NCI-H2227 treated with DMSO at 0.1 percent for 48 hours (cell line): ENCODE measurements at places on chromosomes 1 and 21.

DNA sequence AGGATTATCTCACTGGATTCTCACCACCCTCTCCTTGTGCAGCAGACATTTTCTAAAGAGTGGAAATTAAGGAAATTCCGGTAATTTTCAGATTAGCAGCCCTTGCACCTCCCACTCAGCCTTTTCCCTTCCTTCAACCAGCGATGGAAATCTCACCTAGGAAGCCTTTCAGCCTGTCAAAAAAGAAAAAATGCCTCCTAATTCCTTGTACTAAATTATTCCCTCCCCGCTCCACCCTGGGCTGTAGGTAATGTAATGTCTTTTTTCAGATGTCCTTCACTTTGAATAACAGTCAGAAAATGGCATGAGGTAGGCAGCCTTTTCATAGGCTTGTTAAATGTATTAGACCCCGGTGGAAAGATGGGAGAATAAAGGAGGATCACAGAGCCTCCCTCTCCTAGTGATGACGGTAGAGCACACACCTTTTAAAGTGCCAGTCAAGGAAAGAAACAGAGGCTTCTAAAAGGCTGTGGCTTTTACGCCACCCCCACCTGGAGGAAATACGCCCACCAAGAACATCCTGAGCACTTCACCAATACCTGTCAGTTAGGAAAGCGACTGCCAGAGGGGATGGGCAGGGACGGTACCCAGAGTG is 62.8 kb upstream of the NEK2 start:
- no peak for DNase-seq

DNA sequence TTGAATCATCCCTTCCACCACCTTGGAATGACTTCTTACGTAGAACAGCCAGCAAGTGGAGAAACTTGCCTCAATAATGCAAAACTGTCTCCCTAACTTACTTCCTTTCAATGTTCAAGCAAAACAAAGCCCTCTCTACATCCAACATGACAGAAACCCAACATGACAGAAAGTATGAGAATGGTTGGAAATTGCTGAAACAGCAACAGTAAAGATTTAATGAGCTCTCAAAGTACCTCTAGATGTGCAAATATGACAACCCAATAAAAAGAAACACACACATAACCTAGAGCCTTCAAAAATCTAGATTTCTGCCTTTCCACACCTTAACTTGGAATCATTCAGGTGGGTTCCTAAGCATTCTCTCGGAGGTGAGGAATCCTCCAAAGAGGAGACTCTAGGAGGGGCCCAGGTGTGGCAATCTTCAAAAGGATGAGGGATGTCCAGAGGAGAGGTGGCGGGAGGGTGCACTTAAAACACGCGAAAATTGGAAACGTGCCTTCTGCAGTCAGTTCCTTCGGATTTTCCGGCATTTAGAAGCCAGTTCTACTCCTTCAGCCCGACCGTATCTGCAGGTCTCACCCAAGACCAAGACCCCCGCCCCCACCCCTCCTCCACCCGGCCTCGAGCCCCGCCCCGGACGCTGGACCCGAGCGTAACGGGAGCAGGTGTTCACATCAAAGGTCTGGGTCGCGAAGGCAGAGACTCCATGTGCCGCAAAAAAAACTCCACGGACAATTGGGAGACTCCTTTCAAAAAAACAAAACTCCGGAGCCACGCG is 996 bp upstream of the MGST3 start:
- no peak for DNase-seq

- no peak for DNase-seq
Measured at GRCh38 chr1:171738911-171739310, 3.0 kb downstream of the VAMP4 start.

GRCh38 chr1:162305969-162306368 is 70.7 kb downstream of the SPATA46 start:
- no peak for DNase-seq

- DNase-seq = peak; percentile 39
Measured at GRCh38 chr1:44511769-44512168, 106.7 kb downstream of the RNF220 start.

DNA sequence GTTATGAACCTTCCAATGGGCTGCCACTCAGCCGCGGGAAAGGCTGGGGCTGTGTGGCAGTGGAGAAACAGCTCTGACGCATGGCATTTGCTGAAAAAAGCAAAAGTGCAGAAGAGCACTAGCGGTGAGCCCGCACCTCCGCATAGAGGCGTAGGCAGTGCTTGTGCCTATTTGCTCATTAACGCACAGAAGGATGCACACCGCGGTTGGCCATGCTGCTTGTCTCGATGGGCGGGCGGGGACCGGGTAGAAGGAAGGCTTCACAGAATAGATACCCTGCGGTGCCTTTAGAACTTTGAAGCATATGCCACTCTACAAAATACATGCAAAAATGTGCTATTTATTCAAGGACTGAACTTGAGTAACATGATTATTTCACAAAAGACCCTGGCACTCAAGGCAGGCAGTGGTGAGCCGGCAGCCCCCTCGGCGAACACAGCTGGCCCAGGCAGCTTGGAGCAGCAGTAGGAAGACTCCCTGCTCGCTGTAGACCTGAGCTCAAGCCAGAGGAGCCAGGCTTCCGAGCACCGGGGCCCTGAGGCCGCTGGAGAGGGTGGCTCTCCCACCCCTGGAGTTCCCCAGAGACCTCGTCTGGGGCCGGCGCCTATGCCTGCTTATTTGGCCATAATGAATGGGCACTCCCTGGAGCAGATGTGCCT is 71.5 kb downstream of the SIK1 start:
- peak; percentile 48 for DNase-seq

DNA sequence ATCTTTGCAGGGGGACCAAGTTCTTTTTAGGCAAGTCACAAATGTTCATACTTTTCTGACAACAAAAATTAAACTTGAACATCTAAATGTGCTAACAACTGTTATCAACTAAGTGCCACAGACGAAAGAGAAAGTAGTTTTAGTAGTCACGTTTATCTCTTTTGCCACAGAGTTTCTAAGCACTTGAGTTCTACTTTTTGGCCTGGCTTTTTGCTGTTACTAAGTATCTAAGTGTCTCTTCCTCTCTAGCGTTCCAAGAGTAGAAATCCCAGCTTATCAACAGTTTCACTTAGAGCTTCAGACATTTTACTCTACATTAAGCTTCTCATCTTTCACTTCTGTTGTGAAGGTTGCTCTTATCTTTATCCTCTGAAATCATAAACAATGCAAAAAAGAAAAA is 34.2 kb downstream of the GATAD2B start:
- DNase-seq = no peak

GRCh38 chr1:235138821-235139220 is 10.2 kb upstream of the TOMM20 start:
- no peak for DNase-seq

- no peak for DNase-seq
Measured at GRCh38 chr1:237779356-237779755, 111.4 kb downstream of the ZP4 start.

- DNase-seq = no peak
Measured at GRCh38 chr1:105664495-105664894, 1392.0 kb upstream of the PRMT6 start.

DNA sequence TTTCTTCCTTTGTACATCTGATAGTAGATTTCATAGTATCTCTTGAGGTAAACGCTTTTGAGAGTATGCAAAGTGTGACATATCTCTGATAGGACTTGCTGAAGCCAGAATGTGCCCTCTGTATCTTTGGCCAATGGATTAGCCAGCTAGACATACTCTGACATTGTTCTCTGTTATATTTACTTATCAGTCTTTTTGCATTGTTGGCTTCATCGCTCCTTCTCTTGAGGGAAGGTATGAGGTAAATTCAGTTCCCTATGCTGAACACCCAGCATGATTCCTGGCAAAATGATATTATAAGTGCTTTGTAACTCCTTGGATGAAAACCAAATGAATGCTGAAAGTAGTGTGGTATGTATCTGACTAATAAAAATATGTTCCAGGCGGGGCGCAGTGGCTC is 163.2 kb upstream of the CACYBP start:
- DNase-seq = no peak

DNA sequence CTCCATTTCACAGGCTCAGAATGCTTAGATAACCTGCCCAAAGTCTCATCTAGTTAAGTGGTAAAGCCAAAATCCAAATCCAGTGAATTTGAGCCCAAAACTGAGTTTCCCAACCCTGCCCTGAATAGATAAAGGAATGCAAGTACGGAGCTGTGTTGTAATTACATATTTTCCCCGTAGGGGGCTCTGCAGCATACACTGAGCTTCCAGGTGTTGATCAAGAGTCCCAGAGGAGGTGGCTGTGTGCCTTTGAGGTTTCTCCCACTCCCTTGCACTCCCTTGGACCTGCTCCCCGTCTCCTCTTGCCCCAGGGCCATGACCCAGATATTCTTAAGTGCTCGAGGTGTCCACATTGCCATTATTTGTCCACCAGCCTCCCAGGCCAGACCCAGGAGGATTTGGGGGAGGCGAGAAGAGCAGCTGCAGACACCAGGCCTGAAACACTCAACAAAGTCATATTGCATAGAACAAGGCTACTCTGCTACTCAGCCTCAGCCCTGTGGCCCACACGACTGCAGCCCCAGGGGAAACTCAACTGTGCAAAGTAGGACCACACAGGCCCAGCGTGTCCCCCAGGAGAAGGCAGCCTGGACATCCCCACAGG is 18.4 kb upstream of the LY9 start:
- no peak for DNase-seq

GRCh38 chr1:48999321-48999720 is 222.6 kb upstream of the BEND5 start:
- no peak for DNase-seq

DNA sequence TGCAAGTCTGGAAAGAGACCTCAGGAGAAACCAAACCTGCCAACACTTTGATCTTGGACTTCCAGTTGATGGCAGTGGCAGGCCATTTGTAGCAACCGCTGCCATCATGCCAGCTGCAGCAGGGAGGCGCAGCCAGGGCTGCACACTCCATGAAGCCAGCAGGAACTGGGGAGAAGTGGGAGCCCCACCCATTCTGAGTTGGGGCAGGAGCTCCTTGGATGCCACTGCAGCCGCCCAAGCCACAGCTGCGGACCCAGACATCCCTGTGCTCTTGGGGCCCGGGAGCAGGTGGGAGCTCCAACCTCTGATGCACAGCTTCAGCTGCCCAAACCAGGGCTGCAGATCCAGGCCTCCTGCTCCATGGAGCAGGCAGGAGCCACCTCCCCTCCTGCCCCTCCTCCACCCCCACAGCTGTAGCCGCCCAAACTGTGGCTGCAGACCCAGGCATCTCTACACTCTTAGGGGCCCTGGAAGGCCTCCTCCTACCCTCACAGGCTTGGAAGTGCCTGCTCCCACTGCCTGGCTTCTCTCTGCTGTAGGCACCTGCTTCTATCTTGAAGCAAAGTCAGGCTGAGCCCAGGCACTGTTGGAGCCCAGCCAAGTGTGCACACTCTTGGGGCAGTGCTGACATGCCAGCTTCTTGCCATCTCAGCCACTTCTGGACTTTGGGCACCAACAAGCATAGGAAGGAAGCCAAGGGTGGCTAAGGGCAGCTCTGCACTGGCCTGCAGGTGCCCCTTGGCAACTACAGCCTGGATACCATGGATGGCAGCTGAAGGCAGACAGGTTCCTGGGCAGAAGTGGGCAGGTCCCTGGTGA is 20.0 kb upstream of the DISP1 start:
- no peak for DNase-seq

DNA sequence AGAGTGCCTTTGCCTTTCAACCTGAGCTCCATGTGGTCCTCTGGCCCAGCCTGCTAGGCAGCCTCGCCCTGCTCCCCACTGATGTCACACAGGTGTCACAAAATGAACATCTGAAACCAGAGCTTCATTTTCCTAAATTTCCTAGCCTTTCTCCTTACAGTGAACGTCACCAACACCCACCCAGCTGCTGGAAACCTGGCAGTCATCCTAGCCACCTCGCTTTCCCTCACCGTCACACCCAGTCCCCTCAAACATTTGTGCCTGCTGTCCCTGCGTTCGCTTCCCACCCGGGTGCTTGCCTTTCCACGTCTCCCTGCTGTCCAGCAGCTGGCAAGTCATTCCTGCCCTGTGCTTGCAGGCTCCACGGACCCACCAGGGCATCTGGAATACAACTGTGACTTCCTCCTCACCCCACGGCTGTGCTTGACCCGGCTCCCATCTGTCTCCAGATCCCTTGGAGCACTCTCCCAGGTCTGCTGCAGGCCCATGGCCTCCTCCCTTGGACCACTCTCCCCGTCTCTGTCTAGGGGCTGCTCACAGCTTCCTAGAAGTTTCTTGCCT is 23.5 kb downstream of the ADARB1 start:
- DNase-seq = no peak

- DNase-seq = no peak
Measured at GRCh38 chr1:101732261-101732660, 264.5 kb downstream of the OLFM3 start.

- no peak for DNase-seq
Measured at GRCh38 chr1:198500096-198500495, 40.4 kb downstream of the ATP6V1G3 start.

DNA sequence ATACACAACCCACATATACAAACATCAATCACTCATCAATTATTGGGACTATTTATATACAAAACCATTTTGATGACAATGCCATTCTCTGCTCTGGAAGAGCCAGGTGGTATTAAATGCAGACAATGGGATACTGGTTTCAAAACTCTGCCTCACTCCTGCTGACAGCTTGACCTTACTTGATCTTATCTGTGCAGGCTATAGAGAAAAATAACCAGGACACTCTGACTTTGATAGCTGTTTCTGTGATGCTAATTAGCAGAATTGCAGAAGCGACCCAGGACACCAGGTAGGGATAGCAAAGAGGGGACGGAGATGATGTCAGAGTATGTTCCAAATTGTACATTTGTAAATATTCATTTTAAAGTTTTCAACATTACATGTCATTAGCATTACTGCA is 89.5 kb downstream of the OLFM3 start:
- DNase-seq = no peak

GRCh38 chr1:216563087-216563486 is 139.8 kb upstream of the USH2A start:
- no peak for DNase-seq

- DNase-seq = no peak
Measured at GRCh38 chr1:6911974-6912373, 126.7 kb downstream of the CAMTA1 start.

- no peak for DNase-seq
Measured at GRCh38 chr21:41208376-41208763, 40.4 kb downstream of the BACE2 start.

- DNase-seq = no peak
Measured at GRCh38 chr1:3819771-3820200, 23.5 kb upstream of the LRRC47 start.

DNA sequence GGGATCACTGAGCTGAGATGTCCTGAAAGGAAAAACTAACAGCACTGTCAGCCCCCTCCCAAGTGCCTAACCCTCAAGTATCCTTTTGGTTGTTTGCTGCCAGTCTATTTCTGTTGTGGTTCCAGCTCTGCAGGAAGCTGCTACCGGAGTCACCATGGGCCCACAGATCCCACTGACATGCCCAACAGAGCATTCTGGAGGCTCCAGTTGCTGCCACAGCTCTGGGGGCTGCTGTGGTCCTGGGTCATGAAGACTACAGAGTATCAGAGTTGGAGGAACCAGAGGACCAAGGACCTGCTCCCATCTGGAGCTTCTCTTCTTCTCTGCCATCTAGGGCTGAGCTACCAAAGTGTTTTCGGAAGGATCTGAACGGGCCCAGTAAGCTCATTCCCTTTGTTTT is 910 bp downstream of the LCE3A start:
- DNase-seq = no peak

- DNase-seq = no peak
Measured at GRCh38 chr1:113922957-113923356, 6.2 kb upstream of the HIPK1 start.

- peak; percentile 75 for DNase-seq
Measured at GRCh38 chr1:178037510-178038253, 56.2 kb upstream of the RASAL2 start.
